WTC11 (cell line): ENCODE measurements at places on chromosomes 1 and 21.

GRCh38 chr1:162390396-162391185 lies 9.1 kb downstream of the C1orf226 start:
- no peak for DNase-seq

DNA sequence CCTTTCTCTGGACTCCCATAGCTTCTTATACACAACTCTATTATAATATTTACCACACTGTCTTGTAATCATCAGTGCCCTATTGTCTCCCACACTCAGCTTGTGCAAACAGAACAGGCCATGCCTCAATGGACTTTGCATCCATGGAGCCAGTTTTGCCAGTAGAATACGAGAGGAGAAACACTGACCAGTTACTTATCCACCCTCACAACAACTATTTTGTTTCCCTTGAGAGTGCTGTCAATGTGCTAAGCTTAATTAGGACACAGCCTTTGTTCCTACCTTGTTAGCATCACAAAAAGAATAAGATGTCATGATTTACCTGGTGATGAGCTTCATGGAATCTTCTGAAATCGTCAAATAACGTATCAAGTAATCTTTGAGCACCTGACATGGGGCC lies 18.1 kb upstream of the LRRC52 start:
- no peak for DNase-seq

- no peak for DNase-seq
Observed at GRCh38 chr1:31886866-31887265, 51.3 kb downstream of the PTP4A2 start.

- DNase-seq = peak; percentile 58
Observed at GRCh38 chr21:15221799-15222386, 157.1 kb upstream of the NRIP1 start.

GRCh38 chr1:72253132-72253531 lies 29.2 kb downstream of the NEGR1 start:
- no peak for DNase-seq

- no peak for DNase-seq
Observed at GRCh38 chr1:183933528-183934179, 103.9 kb downstream of the COLGALT2 start.

GRCh38 chr1:64526312-64526711 lies 56.4 kb downstream of the CACHD1 start:
- DNase-seq = no peak

- DNase-seq = no peak
Observed at GRCh38 chr1:71753746-71754145, 528.6 kb downstream of the NEGR1 start.

GRCh38 chr1:64623750-64624191 lies 121.1 kb upstream of the RAVER2 start:
- DNase-seq = no peak

DNA sequence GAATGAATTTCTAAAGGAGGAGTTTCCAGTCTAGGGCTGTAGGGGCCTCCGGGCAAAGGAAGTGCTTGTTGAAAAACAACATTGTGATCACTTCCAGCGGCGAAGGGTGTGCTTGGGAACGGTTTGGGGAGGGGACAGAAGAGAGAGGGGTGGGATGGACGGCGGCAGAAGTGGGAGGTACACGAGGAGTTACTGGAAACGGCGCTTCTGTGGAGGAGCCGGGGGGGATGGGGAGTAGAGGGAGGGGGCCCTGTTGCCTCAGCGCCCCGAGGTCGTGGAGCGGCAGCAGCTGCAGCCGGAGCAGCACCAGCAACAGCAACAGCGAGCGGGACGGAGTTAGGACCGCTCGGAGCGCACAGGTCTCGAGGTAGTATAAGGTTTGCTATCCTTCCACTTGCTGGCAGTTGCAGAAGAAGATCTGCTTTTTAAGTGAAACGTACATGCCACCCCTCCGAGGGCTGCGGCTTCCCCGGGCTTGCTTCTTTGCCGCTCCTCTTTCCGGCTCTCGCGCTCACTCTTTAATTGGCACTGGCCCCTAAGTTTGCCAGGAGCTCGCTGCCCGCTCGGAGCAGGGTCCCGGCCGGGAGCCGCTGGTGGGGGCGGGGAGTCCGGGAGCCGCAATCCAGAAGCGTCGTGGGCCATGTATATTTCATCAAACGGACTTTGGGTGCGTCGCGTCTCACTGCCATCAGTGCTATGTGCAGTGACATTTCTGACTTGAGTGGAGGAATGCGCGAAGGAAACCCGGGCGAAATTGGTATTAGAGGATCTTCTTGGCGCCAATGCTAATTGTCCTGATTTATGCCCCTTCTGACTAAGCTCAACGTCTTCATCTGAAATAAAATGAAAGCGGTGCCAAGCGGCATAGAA lies 771 bp upstream of the NTNG1 start:
- DNase-seq = peak; percentile 74

- DNase-seq = no peak
Observed at GRCh38 chr1:20432891-20433290, 53.1 kb downstream of the CAMK2N1 start.
